ENCODE measurements at places on chromosomes 12 and 14.

GRCh38 chr14:65425885-65426284 lies 13.4 kb downstream of the FUT8 start:
- DNase-seq = no peak

DNA sequence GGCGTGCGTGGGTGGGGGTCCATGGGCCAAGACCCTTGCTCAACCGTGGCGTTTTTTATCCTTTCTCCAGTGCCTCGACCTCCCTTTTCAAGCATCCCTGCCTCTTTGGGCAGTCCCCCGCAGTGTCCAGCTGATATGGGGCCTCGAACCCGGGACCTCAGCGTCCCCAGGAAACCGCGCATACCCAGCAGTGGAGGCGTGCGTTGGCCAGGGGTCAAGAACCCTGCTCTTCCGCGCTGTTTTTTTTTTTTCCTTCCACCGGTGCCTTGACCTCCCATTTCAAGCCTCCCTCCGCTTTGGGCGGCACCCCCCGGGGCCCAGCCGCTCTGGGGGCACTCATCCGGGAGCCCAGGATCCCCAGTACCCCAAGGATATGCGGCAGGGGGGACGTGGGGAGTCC lies 325.8 kb downstream of the ALG10 start:
- no peak for DNase-seq

DNA sequence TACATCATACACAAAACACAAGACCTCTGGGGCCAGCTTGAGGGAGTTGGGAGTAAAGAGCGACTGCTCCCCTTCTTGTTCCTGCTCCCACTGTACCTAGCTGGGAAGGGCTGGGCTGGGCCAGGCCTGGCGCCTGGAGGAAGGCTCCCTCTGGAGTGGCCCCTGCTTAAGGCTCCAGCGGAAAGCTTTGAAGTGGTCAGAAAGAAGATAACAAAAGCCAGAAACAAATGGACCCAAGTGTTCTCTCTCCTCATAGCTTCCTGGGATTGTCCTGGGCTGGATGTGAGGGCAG lies 25.3 kb downstream of the PRPF40B start:
- no peak for DNase-seq

- no peak for DNase-seq
Measured at GRCh38 chr14:70856851-70857495, 47.7 kb upstream of the MAP3K9 start.

- no peak for DNase-seq
Measured at GRCh38 chr14:81285245-81285644, 64.5 kb upstream of the GTF2A1 start.

DNA sequence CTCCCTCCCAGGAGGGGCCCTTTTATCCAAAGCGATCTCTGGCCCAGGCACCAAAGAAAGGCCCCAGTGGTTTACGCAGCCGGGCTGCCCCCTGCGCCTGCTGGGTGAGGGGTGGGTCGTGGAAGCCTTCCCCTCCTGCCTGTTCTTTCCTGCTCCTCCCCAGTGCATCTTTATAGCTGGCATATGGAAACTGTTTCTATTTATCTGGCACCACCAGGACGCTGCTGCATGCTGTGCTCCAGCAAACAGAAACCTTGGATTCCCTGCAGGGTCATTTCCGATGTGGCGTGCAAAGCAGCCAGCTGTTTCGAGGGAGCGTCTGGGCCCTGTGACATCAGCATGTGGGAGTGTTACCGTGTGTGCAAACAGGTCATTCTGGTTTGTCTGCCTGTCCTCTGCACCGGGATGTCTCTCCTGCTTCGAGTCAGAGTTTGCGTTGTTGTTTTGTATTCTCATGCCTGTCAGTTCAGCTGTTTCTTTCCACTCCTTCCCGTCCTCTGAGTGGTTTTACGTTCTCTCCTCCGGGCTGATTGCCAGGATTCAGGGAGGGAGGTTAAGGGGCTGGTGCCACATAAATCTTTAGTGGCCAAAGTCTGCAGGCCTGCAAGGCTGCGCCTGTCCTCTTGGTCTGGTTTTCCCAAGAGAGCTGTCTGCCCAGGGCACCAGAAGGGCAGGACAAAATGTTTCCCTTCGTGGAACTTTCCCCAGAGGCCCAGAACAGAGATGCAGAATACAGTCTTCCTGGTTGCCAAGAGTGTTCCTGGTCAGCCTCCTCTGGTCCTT lies 24.6 kb downstream of the TPCN1 start:
- no peak for DNase-seq

Data from stimulated activated CD8-positive, alpha-beta memory T cell treated with anti-CD3 and anti-CD28 coated beads, Interleukin-7, amount 100 ng/mL, for 1 hour (primary cell).